ENCODE measurements at places on chromosomes 6 and 20.

DNA sequence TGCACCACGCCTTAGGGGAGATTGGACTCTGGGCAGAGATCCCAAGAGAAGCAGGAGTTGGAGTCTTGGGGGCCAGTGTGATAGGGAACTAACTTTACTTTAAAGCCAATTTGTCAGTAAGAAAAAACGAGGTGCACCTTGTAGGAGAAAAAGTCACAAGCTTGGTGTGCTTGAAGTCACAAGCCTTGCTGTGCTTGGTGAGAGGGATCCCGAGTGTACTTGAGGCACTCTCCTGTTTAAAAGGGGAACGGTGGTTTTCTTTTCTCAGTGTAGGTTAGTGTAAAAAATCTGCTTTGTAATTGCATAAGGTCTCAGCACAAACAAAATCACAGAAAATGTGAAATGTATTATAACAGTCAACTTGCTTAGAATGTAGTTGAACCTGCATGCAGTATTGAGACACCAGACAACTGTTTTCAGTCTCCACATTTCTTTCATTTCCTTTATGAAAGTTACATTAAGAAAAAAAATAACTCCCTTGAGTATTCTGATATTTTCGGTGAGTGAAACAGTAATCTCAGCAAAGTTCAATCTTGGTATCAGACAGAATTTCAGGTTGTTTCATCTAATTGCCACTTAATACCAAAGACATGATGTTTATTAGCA is 111.1 kb upstream of the DUSP22 start:
- no peak for DNase-seq

GRCh38 chr20:8671370-8671961 is 397.4 kb upstream of the PLCB4 start:
- DNase-seq = no peak

DNA sequence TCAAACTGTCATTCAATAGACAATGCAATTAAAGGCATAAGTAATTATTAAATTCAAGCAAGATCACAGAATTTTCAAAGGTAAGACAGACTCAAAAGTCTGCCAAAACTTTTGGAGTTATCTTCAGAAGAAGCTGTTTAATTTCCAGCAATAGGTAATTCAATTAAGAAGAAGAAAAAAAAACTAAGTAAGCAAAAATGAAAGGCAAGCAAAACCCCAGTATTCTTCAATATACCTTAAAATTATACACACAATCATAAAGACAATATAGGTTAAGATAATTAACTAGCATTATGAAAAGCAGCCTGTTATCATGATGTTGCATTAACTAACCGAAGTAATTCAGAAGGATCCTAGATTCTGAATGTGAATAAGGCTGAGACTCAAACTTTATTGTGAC is 3.5 kb downstream of the LATS1 start:
- no peak for DNase-seq

GRCh38 chr6:121405306-121405705 is 30.1 kb upstream of the GJA1 start:
- no peak for DNase-seq

GRCh38 chr20:10508060-10508459 is 73.0 kb downstream of the SLX4IP start:
- DNase-seq = peak; percentile 83

DNA sequence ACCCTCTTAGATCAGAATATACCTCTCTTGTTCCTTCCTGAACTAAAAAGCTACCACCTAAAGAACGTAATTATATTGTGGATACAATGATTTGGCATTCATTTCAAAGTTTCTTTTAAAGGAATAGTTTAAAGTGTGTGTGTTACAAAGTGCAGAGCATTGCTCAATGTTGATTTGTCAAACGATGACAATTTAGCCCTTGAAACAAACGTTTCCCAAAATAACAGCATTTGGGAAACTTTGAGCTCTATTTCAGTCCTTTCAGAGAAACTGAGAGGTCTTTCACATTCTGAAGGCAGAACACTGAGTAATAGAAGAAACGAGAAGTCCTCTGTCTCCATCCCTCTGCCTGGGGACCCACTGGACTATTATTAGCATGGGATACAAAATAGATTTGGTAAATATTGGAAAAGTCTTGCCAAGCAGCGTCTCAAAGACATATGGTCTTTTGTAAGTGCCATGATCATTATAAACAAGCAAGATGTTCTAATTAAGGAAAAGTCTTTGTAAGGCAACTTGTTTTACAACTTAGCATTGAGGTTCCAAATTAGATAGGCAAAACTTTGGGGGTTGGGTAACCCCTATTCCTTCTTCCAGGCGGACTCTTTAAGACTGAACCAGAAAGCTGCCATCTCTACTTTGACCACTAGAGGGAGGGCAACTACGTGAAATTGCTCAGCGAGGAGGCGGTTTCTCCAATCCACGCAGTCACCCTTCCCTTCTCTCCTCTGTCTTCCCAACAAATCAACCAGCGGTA is 208.8 kb downstream of the RNF144B start:
- peak; percentile 72 for DNase-seq

DNA sequence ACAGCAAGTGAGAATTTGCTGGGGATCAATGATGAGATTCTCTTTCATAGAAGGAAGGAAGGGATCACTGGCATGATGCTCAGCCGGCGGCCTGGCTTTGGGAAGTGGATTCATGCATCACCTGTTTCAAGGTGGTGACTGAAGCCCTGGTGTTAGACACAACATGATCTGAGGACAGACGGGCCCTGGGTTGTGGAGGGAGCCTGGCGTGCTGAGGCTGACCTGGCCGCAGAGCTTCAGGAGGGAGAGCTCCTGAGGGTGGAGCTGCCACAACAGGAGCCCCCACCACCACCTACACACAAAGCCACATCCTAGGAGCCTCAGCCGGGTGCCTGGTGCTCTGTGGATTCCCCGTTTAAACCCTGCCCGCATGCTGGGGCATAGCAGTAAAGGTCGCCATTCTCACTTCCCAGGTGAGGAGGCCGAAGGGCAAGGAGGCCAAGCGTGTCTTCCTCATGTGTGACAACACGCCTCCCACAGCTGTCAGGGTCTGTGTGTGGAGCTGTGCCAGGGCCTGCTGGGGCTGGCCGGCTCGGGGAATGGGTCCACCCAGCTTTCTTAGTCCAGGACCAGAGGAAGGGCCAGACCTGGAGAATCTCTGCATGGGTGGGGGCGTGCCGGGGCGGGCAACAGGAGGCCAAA is 107.0 kb downstream of the ERMARD start:
- DNase-seq = no peak

GRCh38 chr20:36808317-36809257 is 35.0 kb upstream of the DSN1 start:
- DNase-seq = peak; percentile 86

DNA sequence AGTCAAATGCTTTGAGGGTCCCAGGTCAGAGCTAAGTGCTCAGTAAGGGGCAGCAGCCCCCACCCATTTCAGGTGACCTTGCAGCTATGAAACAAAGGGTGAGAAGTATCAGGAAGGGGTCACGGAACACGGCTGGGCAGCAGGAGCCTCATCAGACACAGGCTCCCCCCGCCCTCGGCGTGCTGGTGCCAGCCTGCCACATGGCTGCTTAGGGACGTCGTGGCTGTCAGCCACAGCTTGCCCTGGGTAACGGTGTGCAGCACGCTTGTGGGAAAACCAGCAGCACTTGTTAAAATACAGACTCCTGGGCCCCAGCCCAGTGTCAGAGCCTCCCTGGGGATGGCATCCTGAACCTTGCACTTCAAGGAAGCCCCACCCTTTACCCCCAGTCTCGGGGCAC is 39.3 kb downstream of the SSR1 start:
- no peak for DNase-seq

DNA sequence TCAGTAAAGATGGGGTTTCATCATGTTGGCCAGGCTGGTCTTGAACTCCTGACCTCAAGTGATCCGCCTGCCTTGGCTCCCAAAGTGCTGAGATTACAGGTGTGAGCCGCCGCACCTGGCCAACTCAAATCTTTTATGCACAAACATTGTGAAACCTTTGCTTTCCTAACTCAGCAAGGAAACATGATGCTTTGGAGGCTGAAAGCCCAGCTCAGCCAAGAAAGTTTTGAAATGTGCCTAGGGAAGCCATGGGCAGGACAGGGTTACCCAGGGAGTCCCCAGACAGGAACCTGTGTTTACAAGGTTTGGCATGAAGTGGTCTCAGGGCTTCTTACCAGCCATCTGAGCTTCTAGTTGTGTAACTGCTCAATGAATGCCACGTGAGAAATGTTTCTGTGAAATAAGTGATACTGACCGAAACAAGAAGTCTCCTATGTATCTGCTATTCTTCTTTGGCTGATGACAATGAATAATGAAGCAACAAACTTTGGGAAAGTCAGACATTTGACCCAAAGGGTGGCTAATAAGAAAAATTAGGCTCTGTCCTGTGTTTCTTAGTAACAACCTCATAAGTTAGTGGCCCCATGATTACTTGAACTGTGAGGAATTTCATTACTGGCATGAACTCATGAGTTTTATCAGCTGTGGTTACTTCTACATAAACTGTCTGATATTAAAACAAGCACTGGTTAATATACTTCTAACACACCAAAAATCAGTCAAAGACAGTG is 163.5 kb downstream of the KIF6 start:
- no peak for DNase-seq

DNA sequence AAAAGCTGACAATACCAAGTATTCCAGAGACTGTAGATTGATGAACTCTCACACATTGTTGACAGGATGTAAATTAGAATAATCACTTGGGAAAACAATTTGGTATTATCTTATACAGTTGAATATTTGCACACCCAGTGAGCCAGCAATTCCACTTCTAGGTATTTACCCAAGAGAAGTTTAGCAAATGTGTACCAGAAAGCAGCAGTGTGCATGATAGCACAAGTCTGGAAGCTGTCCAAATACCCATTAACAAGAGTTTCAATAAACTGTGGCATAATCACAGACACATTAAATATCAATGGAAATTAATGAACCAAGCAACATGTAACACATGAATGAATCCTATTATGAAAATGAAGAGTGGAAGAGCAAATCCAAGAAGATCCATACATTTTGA is 233.6 kb downstream of the TPBG start:
- no peak for DNase-seq

GRCh38 chr6:73965539-73966029 is 269.6 kb downstream of the CD109 start:
- DNase-seq = no peak

DNA sequence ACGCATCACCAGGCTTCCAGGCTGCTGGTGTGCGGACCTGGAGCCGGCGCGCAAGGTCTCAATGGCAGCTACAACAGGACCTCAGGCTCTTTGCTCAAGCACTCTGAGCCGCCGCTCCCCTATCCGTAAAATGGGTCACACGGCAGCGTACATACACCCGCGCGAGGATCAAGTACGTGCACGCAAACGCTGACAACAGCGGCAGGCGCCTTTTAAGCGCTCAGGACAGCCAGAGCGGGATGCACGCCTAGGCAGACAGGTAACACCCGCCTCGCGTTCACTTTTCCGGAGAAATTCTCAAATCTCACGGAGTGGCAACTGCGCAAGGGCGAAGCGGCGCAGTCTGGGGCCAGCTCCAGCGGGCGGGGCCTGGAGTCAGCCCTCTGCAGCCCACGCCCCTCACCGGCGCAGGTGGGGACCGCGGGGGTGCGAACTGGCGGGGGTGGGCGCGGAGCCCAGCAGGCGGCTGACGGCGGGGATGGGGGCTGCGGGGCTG is 535 bp downstream of the EXOC2 start:
- DNase-seq = peak; percentile 62

- DNase-seq = peak; percentile 86
Measured at GRCh38 chr6:6972456-6972855, 135.3 kb upstream of the RREB1 start.

DNA sequence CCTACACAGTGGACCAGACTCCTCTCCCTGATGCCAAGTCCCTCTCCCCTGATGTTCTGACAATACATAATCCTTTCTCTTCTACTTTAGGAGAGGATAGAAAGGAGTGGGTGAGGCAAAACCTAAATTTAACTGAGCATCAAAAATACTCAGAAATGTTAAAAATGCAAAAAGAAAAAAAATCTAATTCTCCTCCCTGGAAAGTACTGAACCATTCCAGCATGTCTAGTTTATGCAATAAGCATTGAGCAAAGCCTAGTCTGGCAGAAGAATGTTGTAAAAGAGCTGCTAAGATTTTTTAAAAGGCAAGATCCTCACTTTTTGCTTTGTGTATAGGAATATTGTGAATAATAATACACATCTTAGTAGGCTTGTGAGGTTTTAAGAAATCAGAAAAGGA is 116.6 kb upstream of the STXBP5 start:
- DNase-seq = no peak

DNA sequence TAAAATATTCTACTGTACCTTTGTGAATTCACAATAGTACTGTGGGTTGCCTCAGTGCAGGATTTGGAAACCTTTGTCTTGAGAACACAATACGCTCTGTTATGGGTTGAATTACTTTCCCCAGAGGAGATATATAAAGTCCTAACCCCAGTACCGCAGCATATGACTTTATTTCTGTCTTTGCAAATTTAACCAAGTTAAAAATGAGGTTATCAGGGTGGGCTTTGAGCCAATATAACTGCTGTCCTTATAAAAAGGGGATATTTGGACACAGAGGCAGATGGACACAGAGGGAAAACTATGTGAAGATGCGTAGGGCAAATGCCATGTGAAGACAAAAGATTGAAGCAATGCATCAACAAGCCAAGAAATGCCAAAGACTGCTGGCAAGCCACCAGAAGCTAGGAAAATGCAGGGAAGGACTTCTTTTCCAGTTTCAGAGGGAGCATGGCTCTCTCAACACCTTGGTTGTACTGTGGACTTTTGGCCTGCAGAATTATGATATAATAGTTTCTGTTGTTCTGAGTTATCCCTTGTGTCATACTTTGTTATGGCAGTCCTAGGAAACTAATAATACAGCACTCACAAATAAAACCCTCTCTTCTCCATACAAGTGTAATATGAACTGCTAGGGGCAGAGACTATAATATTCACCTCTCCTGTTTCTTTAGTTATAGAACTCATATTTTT is 292.6 kb upstream of the SPTLC3 start:
- no peak for DNase-seq

- no peak for DNase-seq
Measured at GRCh38 chr6:61951586-61951985, 334.4 kb downstream of the KHDRBS2 start.

- peak; percentile 46 for DNase-seq
Measured at GRCh38 chr20:32535953-32536823, 48.9 kb downstream of the NOL4L start.
